ENCODE measurements at places on chromosomes 11 and 22.

DNA sequence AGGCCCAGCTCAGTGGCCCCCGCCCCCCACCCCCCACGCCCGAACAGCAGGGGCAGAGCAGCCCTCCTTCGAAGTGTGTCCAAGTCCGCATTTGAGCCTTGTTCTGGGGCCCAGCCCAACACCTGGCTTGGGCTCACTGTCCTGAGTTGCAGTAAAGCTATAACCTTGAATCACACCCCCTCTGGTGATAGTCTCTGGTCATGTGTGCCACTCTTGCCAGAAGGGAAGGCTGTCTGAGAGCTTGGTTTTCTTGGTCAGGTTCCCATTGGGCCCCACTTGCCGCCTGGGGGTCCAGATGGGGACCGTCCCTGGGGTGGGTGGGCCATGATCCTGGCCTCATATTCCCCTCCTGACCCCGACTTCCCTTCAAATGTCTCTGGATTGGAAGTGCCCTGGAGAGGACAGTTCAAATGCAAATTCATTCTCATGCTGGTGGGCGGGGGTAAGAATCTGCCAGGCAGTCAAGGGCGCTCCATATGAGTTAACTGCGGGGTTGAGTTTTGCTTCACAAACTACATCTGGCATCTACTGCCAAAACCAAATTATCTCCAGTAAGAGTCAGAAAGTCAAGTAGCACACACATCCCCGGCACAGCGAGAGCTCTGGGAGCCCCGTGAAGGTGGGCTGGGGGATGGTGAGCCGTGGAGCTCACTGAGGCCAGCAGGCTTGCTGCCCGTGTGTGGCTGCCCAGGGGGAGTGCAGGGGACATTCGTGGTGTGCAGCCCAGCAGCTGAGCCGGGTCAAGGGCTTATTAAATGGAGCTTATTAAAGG is 35.7 kb downstream of the B3GAT1 start:
- no peak for DNase-seq

- DNase-seq, result no peak
Measured at GRCh38 chr22:19517171-19517500, 7.1 kb downstream of the CLDN5 start.

GRCh38 chr11:1871531-1871930 is 18.6 kb downstream of the LSP1 start:
- no peak for DNase-seq

DNA sequence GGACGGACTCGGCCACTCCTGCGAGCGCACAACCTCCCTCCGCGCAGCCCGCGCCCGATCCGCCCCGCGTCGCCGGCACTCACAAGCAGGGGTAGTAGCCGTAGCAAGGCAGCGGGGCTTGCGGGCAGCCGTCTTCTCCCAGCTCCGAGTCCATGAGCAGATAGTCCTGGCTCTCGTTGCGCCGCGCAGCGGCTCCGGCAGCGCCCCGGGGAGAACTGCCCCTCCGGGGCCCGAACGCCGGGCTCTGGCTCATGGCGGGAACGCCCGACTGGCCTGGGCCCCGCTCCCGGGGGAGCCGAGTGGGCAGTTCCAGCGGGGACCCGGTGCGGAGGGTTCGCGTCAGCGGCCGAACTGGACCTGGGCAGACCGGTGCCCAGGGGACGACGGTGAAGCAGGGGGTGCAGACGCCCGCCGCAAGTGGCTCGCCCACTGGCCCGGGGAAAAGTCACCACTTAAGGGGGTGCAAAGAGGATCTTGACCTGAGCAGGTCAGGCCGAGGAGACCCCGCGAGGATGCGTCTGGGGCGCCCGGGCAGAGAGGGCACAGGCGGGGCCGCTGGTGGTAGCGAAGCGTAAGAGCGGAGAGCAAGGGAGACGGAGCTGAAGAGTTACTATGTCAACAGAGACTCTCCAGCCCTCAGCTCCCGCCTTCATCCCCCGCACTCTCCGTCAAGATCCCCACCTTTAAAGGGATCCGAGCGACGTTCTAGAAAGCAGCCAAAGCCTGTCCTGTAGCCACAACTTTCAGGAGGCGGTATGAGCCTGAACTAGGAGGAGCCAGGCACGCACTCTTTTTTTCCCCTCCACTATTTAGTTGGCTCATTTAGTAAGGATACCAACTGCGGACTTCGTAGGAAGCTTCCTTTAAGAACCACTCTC is at the start of gene TRPC6:
Gene TRPC6, minus strand, starts transcription at position 757 of the 878 bp plus-strand sequence. Its CDS starts 504 bp downstream, at position 253.
- peak; percentile 76 for DNase-seq

- no peak for DNase-seq
Measured at GRCh38 chr11:59582006-59582405, 33.6 kb downstream of the OSBP start.

Measured in ecto neural progenitor cell (in vitro differentiated cells).